Stimulated activated CD4-positive, alpha-beta T cell treated with anti-CD3 and anti-CD28 coated beads, Interleukin-4, amount 100 ng/mL, for 4 hours (primary cell): ENCODE measurements at places on chromosomes 16 and 17.

DNA sequence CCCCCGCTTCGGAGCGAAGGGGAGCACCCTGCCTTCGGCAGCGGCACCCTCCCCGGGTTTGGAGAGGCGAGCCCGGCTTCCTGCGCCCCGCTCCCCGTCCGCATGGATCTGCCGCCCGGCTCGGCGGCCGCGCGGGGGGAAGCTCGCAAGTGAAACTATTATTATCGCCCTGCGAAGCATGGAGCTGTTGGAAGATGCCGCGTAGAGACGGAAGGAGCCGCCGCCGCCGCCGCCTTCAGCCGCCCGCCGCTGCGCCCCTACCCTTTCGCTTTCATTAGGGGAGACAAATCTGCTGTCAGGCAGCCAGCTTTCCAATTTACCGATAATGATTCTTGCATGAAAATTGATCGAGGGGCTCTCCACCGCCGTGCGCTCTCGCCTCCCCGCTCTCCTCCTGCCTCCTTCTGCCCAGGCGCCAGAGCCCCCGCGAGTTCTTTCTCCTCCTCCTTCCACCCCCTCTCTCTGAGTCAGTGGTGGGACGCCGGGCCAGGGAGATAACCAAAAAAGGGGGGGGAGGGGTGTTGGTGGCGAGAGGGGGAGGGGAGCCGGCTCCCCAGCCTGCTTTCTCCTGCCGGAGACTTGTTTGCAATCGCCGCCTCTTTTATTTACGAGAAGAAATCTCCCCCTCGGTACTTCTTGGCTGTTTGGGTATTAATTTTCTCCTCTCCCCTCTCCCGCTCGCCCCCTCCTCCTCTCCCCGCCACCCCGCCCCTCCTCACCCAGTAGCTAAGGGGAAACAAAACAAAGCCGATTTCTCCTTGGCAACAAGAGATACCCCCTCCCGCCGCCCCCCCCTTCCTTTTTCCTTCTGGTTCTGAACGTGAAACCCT is 58.0 kb upstream of the GSE1 start:
- DNase-seq = peak; percentile 79

DNA sequence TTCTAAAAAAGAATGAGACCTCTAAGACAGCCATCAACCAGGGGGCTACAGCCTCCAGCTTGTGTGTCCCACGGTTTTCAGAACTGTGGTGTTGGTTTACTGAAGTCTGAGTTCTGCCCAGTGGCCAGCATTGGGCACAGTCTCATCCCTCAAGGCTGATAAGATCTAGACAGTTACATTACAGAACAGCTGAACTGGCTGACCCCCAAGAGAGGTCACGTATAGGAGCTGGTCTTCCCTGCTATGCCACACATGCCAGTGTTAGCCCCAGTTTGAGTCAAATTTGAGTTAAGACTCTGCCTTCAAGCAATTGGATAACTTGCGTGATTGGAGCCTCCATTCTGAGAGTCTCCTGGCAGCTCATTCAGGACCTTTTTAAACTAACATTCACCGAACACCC is 14.8 kb upstream of the NUP93 start:
- DNase-seq = no peak

DNA sequence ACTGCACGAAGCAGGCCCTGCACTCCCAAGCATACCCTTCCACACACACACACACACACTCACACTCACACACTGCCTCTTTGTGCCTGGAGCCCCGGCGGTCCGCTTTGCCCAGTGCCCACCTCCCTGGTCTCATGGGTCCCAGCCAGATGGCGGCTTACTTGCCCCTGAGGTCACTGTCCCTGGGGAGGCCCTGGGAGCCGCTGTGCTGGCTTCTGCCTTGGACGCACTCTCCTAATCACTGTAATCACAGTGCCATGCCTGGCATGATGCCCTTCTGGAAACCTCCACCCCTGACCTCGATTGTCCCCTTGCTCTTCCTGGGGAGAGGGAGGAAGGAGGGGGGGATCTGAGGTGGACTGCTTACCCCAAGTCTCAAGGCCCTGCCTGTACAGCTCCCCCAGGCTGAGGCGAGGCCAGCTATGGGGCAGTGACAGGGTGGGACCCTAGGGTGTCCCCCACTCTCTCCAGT is 36.0 kb downstream of the ARHGAP23 start:
- no peak for DNase-seq

DNA sequence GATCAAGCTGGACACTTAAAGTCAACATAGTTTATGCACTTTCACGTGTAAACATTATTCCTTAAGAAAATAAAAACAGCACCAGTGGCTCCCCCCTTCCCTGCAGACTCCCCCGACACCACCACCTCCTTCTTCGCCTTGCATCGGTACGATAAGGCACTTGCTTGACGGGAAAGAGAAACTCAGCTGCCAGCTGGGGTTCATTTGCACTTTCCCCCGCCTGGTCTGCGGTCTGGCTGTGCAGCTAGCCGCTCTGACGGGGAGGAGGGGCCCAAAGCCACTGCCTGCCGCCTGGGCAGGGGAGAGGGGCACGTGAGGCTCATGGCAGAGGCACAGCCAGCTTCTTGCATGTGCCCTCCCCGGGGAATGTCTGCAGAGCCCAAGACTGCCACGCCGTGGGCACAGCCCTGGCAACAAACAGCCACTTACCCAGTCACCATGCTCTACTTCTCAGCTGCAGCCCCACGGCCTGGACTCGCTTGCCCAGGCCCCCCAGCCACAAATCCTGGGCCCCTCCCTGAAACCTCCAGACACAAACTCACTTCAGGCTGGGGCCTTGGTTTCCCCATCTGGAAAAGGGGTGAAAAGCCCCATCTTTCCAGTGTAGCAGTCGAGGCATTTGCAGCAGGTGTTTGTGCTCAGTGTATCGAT is 16.5 kb upstream of the PRM1 start:
- DNase-seq = peak; percentile 48

GRCh38 chr17:422196-422930 is 69.8 kb upstream of the RPH3AL start:
- DNase-seq = no peak

- no peak for DNase-seq
These were observed 323.8 kb upstream of the TNRC6C start for GRCh38 chr17:77634710-77635109.

GRCh38 chr16:86227801-86228200 is 282.5 kb upstream of the FOXF1 start:
- no peak for DNase-seq

DNA sequence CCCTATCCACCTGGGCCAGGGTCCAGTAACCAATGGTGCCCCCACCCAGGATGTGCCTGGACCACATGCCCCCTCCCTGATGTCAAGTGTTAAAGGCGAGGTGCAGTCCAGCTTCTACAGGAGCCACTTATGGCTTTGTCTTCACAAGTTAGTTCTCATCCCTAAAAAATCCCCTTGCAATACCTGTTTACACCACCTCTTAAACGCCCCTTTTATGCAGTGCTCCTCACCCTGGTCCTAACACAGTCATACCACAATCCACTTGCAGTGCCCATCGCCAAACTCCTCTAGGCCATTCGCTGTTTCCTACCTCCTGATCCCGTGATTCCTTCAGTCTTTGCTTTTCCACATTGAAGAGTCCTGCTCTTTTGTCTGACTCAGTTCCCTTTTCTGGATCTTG is 7.1 kb downstream of the GLYR1 start:
- DNase-seq = no peak

- no peak for DNase-seq
These were observed 171.6 kb downstream of the ZNF18 start for GRCh38 chr17:11825572-11826209.

DNA sequence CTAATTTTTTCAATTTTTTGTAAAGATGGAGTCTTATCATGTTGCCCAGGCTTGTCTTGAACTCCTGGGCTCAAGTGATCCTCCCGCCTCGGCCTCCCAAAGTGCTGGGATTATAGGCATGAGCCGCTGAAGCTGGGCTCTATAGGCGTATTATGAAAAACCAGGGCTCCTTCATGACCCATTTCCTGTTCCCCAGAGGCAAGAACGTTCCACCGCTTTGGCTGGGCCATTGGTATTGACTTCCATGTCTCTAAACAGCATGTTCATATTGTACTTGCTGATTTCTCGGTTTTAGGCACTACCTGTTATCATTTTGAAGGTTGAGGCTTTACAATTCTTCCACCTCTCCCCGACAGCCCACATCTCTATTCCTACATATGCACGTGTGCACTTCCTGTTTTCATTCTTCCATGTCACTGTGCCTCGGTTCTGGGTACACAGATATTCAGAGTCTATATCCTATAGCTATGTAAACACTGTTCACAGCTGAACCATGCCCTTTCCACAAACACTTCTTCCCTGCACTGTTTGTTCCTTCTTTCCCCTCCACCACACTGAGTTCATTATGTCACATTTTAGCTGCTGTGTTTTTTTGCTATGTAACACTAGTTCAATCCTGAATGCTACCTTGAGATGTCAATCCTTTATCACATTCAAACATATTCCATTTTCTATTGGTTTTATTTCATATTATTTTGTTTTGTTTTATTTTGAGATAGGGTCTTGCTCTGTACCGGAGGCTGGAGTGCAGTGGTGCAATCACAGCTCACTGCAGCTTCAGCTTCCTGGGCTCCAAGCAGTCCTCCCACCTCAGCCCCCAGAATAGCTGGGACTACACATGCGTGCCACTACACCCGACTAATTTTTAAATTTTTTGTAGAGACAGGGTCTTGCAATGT is 16.8 kb upstream of the MAPK3 start:
- no peak for DNase-seq

DNA sequence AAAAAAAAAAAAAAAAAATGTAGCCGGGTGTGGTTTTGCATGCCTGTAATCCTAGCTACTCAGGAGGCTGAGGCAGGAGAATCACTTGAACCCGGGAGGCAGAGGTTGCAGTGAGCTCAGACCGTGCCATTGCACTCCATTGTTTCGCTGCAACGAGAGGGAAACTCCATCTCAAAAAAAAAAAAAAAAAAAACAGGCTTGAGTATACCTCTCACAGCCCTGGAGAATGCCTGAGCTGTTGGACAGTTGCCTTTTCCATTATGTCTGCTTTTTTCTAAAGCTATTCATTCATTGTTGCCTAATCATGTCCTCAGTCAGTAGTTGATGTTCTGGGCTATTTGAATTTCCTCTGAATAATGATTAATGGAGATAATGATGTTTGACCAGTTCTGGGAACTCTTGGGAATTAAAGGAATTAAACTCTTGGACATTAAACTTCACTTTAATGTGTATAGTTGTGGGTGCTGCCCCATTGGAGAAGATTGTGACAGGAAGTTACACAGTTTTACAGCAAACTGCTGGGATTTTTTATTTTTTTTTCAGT is 11.8 kb downstream of the HMOX2 start:
- DNase-seq = no peak

DNA sequence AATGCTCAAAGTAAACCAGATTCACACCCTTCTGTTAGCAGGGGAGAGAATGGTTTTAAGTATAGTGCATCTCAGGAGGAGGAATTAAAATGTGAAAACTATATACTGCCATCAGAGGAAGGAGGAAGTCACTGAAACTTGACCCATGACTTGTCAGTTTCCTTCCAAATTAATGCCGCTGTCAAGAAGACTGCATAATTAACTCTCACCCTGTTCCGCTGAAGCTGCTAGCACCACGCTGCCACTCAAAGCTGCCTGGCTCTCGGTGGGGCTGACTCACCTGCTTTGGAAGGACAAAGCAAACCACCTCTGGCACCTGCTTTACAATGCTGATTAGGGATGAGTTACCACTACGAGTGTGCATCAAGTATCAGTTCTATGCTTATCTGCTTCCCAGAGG is 37.8 kb upstream of the ULK2 start:
- DNase-seq = no peak

GRCh38 chr17:41131979-41132378 is 8.0 kb upstream of the KRTAP4-12 start:
- DNase-seq = no peak
